Gastroesophageal sphincter (tissue), 4 donors: ENCODE measurements at places on chromosomes 7 and 10.

DNA sequence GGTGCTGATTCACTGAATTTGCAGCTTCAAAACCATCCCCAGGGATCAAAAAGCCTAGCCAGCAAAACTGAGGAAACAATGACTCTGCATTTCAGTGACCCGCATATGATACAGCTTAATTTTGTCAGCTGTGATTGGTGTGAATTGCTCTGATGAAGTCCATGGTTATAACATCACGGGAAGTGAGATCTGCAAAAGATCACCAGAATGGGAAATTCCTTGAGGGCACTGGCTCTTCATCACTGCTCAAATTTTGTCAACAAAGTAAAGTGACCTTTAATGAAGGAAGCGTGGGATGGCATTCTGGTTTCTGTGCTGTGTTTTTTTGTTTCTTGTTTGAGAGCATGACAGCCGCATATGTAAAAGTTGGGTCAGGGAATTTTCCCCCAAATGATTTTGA lies 745.9 kb downstream of the GATA3 start:
- no peak for ATAC-seq

DNA sequence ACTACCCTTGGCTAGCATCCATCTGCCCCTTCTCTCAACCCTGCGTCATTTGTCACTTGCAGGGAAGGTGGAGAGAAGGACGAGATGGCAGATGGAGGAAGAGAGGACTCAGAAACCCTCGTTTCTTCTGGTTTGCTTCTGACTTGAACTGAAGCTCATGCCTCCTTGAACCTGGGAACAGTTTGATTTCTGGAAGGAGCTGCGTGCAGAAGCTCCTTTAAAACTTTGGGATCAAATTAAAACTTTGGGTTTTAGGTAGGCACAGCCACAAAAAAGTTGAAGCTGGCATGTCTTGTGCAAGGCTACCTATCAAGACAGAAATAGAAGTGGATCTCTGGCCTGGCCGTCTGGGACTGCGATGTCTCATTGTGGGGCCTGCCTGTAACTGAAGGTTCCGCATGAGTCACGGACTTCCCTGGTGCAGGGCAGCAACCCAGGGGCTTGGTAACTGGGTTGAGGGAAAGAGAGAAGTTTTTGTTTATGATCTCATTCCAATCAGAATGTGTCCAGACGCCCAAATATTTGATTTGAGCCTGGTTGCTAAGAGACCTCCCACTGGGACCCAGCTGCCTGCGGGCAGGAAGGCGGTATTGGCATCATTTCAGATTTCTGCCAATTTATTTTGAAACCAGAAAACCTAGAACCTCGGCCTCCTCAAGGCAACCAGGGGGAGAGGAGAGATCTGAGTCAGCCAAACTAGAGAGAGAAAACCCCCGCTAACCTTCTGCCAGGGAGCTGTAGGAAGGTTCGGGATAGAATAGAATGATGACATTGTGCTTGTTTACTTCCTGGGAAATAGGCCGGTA lies 15.8 kb upstream of the CAMK1D start:
- peak; percentile 95 for ATAC-seq

DNA sequence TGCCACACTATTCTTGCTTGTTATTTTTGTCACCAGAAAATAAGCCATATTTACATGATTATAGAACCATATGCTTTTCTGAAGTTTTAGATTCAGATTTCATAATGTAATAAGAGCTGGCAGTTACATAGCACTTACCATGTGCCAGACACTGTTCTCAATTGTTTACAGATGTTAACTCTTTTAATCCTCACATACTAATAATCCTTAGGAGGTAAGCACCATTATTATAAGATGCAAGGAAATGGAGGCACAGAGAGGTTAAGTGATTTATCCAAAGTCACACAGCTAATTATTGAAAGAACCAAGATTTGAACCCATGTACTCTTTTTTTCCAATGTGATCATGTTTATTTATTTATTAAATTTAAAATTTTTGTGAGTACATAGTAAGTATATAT lies 57.2 kb downstream of the CREB5 start:
- ATAC-seq = no peak

GRCh38 chr10:101293007-101293723 lies 60.8 kb upstream of the BTRC start:
- no peak for ATAC-seq

GRCh38 chr7:36202398-36202797 lies 49.3 kb downstream of the EEPD1 start:
- peak; percentile 30 for ATAC-seq

GRCh38 chr7:106282390-106282789 lies 2.4 kb downstream of the NAMPT start:
- ATAC-seq = no peak

DNA sequence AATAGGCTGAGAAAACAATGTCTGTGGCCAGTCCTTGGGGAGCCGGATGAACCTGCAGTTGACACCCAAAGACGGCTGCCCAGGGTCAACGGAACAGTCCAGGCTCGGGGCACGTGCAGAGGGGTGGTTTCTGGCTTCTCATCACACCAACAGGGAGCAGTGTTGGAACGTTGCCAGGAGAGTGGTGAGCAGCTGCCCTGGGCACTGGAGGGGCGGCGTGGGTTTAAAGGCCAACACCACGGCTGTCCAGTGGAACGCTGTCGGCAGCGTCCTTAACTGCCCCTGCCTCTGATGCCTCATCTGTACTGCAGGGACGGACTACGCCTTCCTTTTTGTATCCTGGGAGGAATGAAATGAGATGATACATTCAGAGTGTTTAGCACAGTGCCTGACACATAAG lies 19.8 kb downstream of the JCAD start:
- ATAC-seq = no peak

- no peak for ATAC-seq
Measured at GRCh38 chr7:1986366-1987083, 246.2 kb downstream of the MAD1L1 start.

DNA sequence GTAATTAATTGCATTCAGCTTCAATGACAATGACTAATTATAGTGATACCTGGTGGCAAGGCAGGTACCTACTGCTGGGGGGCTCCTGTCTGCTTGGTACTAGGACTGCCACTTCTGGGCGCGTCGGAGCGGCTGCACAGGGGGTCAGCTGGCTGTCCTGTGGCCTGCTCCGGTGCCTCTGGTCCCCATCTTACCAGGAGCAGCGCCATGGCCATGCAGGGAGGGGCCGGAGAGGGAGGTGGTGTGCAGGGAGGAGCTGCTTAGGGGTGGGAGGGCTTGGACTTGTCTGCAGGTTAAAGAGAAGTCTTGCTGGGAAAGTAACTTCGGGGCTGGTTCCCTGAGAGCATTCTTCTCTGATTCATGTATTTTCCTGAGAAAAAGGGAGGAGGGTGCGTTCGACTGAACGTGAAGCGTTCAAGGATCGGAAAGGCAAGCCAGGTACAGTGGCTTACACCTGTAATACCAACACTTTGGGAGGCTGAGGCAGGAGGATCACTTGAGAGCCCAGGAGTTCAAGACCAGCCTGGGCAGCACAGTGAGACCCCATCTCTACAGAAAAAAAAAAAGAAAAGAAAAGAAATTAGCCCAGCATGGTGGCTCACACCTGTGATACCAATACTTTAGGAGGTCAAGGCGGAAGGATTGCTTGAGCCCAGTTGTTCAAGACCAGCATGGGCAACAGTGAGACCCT lies 15.4 kb downstream of the CUX1 start:
- ATAC-seq = no peak

DNA sequence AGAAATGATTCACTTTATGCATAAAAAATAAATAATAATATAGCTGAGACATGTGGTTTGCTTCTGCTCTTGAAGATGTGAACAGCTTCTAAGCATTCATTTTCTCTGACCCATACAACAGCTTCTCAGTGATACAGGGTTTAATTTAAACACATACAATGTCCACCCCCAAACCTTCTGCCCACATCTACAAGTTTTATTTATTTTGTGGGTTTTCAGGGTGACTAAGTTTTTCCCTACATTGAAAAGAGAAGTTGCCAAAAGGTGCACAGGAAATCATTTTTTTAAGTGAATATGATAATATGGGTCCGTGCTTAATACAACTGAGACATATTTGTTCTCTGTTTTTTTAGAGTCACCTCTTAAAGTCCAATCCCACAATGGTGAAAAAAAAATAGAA lies 17.2 kb downstream of the INHBA start:
- no peak for ATAC-seq

DNA sequence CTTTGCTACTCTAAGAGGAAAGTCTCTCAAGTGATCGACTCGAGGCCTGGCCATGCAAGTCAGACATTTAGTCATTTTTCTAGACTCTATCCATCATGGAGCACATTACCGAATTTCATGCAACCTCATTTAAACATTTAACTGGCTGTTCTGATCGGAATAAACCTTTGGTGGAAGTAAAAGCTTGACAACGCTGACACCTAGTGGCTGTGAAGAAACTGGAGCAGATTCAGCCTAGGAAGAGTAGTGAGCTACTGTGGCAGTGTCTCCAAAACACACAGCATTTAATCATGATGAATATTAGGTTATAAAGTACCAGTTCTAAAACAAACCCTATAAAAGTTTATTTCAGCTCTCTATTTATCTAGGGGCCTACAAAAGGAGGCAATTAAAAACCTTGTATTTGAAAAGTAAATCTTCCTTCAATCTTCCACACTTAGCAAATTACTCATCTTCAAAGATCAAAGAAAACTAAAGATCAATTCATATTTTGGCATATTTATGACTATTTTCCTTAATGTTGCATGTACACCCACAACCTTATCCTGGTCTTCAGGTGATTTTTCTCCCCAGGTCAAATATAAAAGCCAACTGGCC lies 175.0 kb downstream of the CTNNA3 start:
- ATAC-seq = no peak

DNA sequence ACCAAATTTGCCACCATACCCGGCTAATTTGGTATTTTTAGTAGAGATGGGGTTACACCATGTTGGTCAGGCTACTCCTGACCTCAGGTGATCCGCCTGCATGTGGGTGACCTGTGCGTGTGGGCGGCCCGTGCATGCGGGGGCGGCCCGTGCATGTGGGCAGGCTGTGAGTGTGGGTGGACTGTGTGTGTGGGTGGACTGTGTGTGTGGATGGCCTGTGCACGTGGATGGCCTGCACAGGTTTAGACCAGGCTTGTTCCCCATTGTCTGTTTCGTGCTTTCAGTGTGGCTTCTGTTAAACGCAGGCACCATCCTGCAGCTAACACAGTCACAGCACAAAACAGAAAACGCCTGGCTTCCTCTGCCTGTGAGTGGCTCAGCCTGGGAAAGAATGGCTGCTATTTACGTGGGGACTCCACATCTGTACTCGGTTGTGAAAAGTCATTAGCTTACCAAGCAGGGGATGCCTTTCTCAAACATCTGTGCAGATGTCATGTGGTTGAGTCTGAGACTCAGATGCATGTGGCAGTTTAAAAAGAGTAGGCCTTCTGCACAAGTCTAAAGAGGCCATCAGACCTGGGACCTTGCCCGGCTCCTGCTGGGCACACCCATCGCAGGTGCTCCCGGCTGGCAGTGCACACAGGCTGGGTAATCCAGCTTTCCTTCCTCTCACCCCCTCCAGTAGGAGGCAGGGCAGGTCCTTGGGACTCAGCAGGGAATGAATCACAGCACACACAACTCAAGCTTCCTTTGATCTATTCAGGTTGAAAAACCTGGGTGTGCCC lies 91.6 kb downstream of the COBL start:
- ATAC-seq = no peak

DNA sequence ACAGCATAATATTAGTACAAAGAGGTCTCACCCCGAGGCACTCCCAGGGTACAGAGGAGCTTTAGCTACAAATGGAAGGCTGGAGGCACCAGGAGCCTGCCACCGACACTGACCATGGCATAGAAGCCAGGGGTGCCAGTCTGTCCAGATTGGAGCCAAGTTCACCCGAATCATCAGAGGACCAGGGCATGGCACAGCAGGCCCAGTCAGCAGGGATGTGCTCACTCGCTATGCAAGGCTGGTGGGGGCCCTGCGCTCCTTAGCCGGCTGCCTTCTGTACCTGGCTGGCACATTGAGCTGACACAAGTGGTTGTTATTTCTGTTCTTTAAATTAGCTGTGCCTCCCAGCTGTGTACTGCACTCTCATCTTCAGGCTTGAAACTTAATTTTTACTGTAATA lies 149.3 kb downstream of the TCERG1L start:
- peak; percentile 10 for ATAC-seq

DNA sequence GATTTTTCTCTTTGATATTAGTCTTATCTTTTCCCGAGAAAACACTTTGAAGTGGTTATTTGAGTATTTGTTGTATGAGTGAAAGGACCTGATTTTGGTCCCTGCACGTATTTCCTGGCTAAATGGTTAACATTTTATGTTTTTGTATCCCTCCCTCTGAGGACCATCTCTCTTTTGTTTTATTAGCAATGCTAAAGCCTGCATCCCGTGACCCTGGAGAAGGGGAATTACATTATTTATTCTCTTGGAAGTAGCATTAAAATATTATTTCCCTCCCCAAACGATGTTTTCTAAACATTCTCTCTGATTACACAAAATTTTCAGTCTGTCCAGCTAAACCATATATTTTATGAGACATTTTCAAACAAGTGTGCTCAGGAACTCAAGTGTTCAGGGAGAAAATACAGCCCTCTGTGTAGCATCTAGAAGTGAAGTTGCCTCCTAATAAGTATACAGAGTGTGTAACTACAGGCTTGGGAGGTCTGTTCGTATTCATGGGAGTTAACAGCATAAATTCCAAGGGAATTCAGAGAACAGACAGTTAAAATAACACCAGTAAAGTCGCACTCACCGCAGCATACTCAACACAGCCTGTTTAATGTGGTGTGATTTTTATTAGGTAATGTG lies 163.8 kb upstream of the NPVF start:
- no peak for ATAC-seq
